Activated effector memory CD4-positive, alpha-beta T cell treated with anti-CD3 and anti-CD28 coated beads, Interleukin-2, amount 50 U/mL, for 16 hours (primary cell): ENCODE measurements at places on chromosomes 3 and 15.

GRCh38 chr15:80437334-80437891 lies 33.2 kb downstream of the ARNT2 start:
- no peak for DNase-seq

- no peak for DNase-seq
These were observed 38.4 kb downstream of the ITPR1 start for GRCh38 chr3:4531478-4532025.

GRCh38 chr3:24351779-24352469 lies 142.7 kb downstream of the THRB start:
- no peak for DNase-seq

- no peak for DNase-seq
These were observed 290.5 kb upstream of the RARB start for GRCh38 chr3:25137606-25138005.

GRCh38 chr3:1583044-1583443 lies 490.2 kb downstream of the CNTN6 start:
- no peak for DNase-seq

DNA sequence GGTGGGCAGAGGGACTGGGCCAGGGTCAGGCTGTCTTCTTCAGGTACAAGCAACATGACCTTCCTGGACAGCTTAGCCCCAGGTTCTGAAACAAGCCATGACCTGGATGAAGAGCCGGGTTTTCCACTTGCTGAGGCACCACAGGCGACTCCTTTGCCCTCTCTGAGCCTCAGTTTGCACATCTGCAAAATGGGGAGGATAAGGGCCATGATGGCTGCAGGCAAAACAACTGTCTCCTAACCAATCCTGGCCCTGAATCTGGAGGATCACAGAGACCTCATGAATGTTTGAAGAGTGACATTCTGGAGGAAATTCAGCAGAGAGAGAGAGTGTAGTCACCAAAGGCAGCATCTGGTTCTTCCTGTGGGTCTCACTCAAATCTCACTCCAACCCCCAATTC lies 8.0 kb downstream of the SLC6A1 start:
- no peak for DNase-seq

DNA sequence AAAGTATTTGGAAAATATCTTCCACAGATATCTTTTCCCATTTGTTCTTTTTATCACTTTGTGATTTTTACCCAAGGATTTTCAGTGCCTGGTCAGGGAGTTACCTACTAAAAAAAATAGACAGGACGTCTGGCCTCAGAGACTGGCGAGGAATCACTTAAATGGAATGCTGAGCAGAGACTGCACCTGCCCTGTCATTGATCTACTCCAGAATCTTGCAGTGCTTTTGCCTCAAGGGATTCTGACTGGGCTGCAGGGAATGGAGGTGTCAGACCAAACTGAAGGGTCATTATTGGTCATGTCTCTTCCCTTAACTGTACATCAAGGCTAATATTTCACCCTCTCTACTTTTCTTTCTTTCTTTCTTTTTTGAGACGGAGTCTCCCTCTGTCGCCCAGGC lies 12.1 kb upstream of the RYR3 start:
- DNase-seq = no peak

DNA sequence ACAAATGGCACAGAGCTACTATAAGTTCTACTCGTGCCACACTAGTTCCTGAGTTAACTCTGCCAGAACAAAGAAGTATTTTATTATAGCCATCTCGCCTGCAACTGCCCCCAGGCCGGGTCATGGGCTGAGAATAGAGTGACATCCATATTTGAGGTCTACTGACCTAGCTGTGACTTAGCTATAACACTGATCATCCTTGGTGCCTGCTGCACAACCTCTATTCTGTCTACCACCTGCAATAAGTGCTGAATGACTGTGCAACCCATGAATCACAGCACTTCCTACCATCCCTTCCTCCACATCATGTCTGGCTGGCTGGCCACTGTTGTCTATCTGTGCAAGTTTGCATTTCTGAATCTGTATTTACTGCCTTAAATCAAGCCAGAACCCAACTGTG lies 506.5 kb upstream of the TBL1XR1 start:
- no peak for DNase-seq

DNA sequence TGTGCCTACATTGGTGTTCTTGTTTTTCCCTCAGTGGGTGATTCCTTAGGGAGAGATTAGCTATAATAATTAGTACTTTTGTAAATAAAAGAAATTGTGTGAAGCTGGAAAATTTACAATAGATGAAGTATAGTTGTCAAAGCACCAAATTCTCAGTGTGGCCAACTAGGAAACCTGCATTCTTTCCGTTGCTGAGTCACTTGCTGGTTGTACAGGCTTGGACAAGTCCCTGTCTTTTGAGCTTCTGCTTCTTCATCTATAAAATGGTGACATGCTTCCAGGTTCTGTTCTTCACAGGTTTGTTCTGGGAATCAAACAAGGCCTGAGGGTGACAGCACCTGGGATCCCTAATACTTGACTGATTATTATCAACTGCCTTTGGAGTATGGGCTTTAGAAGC lies 184.1 kb upstream of the HES1 start:
- no peak for DNase-seq

DNA sequence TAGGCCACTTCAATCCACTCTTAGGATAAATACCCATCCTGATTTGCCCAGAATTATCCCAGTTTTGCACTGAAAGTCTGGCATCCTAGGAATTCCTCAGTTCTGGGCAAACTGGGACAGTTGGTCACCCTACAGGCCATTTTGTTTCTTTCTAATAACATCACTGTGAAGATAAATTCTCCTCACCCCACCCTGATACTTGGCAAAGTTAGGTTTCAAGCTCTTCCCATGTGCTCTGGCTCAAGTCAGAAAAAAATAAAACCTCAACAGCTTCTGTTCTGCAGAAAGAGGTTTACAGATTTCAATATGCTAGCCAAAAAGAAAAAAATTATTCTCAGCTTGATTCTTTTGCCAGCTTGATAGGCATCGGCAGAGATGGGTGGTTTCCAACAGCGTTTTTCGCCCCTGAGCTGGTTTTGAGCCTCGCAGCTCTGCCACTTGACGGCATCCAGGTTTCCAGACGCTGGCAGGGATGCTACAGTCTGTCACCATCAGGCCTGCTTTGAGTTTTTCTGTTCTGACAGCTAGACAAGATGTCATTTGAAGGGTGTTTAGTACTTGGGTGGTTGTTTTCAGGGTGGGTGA lies 171.4 kb downstream of the SSR3 start:
- no peak for DNase-seq

GRCh38 chr15:75758071-75758872 lies 45.6 kb upstream of the CSPG4 start:
- DNase-seq = peak; percentile 86

DNA sequence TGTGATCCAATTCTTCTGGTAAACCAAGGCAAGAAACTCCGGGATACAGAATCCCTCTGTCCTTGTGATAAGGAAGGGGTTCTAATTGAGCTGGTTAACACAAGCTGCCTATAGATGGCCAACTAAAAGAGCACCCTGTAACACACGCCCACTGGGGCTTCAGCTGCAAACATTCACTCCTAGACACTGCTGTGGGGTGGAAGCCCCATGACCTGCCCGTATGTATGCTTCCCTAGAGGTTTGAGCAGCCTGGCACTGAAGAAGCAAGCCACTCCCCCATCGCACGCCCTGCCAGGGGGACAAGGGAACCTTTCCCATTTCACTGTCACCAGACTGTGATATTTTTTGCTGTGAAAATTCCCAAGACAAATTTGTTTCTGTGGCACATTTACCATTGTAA lies 516.9 kb upstream of the GOLIM4 start:
- DNase-seq = no peak

- DNase-seq = peak; percentile 70
These were observed 5.0 kb upstream of the CCR9 start for GRCh38 chr3:45881078-45882022.

GRCh38 chr3:173742491-173742890 lies 344.9 kb downstream of the NLGN1 start:
- DNase-seq = no peak

DNA sequence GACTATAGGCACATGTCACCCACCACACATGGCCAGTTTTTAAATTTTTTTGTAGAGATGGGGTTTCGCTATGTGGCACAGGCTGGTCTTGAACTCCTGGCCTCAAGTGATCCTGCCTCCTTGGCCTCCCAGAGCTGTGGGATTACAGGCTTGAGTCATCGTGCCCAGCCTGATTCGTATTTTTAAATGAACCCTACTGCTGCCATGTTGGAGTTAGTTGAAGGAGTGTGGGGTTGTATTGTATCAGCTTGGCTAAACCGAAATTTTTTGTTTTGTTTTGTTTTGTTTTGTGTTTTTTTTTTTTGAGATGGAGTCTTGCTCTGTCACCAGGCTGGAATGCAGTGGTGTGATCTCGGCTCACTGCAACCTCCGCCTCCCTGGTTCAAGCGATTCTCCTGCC lies 11.8 kb upstream of the ZNF770 start:
- DNase-seq = no peak

- DNase-seq = no peak
These were observed 27.1 kb downstream of the GATM start for GRCh38 chr15:45351227-45351626.

GRCh38 chr15:69797051-69797595 lies 300.6 kb downstream of the TLE3 start:
- DNase-seq = no peak

GRCh38 chr3:123063034-123063433 lies 3.8 kb upstream of the PDIA5 start:
- DNase-seq = no peak

DNA sequence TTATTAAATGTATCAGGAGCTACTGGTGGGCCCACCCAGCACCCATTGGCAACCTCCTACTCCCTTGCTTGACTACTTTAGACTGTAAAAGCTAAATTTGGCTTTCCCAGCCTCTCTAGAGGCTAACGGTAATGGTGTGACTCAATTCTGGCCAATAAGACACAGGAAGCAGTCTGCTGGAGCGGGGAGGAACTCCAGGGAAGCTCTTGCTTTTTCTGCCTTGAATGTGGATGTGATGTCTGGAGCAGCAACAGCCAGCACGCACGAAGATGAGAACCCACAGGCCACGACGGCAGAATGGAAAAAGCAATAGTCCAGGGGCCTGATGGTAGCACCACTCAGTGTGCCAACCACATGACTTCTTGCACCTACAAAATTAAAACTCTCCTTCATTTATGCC lies 39.9 kb downstream of the RAB6B start:
- no peak for DNase-seq

DNA sequence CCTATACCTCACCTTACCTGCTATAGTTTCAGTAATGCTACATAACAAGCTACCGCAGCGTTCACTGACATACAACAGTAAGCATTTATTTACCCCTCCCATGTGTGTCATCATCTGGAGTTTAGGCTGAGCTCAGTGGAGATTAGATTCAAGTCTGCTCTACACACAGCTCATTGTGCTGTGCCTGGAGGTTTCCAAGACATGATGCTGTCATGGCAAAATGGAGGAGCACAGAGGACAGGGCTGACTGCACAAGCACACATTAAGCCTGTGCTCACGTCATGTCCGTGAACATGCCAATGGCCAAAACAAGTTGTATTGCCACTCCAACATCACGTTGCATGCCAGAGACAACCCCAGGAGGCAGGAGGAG lies 333.8 kb upstream of the TRIM42 start:
- no peak for DNase-seq

DNA sequence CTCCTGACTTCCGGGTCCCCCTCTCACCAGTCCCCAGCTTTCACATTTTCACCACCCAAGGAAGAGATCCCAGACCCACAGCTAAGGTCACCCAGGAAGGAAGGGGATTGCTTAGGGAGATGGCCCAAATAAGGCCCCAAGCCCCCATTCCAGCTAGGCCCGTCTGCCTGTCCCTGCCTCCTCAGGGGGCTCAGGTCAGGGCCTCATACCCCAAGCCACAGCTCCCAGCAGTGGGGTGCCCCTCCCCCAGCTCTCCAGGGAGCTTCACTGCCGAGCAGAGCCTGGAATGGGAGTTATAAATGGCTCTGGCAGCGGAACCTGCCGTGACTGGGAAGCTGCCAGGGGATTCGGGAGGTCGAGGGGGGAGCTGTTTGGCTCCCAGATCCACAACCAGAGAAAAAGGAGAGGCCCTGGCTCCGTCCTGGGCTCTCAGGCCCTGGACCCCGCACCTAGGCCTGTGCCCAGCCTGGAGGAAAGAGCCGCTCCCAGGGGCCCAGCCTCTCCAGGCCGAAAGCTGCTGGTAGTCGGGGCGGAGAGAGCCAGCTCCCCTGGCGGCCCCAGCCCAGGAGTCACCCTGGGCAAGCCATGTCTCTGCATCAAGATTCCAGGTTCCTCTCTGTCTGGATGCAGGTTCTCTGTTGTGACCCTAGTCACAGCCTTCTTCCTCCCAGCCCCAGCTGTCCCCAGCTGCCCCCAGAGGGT lies 550 bp downstream of the CCDC9B start:
- DNase-seq = no peak

DNA sequence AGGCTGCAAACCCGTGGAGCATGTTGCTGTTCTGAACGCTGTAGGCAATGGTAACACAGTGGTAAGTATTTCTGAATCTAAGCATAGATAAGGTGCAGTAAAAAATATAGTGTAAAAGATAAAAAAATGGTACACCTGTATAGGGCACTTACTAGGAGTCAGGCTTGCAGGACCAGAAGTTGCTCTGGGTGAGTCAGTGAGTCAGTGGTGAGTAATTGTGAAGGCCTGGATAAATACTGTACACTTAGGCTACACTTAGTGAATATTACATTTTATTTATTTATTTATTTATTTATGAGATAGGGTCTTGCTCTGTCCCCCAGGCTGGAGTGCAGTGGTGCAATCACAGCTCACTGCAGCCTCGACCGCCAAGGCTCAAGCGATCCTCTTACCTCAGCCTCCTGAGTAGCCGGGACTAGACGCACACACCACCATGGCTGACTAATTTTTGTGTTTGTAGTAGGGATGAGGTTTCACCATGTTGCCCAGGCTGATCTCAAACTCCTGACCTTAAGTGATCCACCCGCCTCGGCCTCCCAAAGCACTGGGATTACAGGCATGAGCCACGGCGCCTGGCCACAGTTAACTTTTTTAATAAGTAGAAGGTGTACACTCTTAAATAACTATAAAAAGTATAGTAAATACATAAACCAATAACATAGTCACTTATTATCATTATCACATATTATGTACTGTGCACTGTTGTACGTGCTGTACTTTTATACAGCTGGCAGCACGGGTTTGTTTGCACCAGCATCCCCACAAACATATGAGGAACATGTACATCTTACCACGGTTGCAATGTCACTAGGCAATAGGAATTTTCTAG lies 155.1 kb downstream of the IGF1R start:
- no peak for DNase-seq

- peak; percentile 76 for DNase-seq
These were observed 6.3 kb upstream of the GTPBP8 start for GRCh38 chr3:112984485-112984884.

- DNase-seq = no peak
These were observed 391.5 kb upstream of the CCDC54 start for GRCh38 chr3:106985721-106986120.

DNA sequence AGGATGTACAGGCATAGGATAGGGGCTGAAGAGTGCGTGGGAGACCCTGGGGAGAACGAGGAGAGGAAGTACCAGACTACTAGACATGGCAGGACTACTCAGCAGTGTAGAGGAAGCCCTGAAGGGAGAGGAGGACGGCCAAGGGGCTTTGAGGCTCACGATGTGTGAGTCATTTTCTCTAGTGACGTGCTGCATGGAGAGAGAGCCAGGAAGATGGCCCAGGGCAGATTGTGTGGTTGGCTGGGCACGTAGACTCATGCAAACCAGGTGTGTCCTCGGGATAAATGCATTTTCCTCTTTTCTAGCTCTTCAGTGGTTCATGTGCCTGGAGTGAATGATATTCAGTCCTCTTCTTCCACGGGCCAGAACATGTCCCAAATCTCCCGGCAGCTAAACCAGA lies 115.0 kb upstream of the ABHD17C start:
- DNase-seq = peak; percentile 42

- peak; percentile 66 for DNase-seq
These were observed 61.5 kb upstream of the ULK4 start for GRCh38 chr3:42023380-42023779.

- no peak for DNase-seq
These were observed 196.0 kb downstream of the DIPK2A start for GRCh38 chr3:144167634-144168033.
